WTC11 (cell line): ENCODE measurements at places on chromosomes 7 and 10.
A peak's percentile ranks its signal among the peaks of the same experiment; 100 is the strongest.

- peaks cover 79% of the 10 kb centered on the region for H3K36me3 ChIP-seq
- DNase-seq, result no peak
- H3K27ac ChIP-seq, result no peak overlapping the region; the same call in 1 of the 2 replicates
- H3K4me3 ChIP-seq, result no peak overlapping the region
These were observed 24.3 kb downstream of the GDI2 start for GRCh38 chr10:5788969-5789368.

- no peaks in the 10 kb centered on the region; the same call in 1 of the 2 replicates for H3K27me3 ChIP-seq
- peaks cover 9% of the 10 kb centered on the region for H3K4me1 ChIP-seq
- peak; percentile 62 for DNase-seq
- H3K4me3 ChIP-seq, result no peak overlapping the region
- H3K27ac ChIP-seq, result no peak overlapping the region
These were observed 506.4 kb upstream of the C7orf33 start for GRCh38 chr7:148084138-148084537.

DNA sequence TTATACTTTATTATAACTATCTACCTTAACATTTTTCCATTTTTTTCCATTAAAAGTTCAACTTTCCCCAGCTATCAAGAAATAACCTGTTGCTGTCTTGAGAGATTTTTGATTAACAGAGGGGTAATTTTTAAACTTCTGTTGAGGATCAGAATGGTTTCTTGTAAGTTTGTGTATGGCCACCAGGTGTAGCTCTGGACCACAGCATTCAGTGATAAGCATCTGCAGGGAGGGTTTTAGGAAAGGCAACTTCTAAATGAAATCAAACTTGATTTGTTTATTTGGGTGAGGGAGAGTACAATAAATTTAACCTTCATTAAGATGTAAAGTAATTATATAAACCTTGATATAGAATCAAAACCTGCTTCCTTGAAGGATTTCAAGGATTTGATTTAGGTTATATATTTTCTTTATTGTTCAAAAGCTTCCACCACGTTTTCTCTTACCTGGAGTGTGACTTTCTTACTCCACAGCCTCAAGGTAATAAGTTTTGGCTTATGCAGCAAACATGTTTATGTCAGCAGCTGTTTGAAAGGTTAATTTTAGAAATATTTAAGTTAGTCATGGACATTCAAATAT lies 153.3 kb downstream of the STK31 start:
- no peaks in the 10 kb centered on the region for H3K36me3 ChIP-seq
- H3K4me1 ChIP-seq, result peaks cover 14% of the 10 kb centered on the region
- peak; percentile 24 for DNase-seq
- H3K27me3 ChIP-seq, result peaks cover 22% of the 10 kb centered on the region
- no peak overlapping the region for H3K27ac ChIP-seq
- no peak overlapping the region for H3K4me3 ChIP-seq

GRCh38 chr7:159198016-159198724 lies 53.5 kb upstream of the VIPR2 start:
- H3K4me1 ChIP-seq, result peaks cover 25% of the 10 kb centered on the region
- H3K36me3 ChIP-seq, result no peaks in the 10 kb centered on the region
- no peak overlapping the region for H3K4me3 ChIP-seq

DNA sequence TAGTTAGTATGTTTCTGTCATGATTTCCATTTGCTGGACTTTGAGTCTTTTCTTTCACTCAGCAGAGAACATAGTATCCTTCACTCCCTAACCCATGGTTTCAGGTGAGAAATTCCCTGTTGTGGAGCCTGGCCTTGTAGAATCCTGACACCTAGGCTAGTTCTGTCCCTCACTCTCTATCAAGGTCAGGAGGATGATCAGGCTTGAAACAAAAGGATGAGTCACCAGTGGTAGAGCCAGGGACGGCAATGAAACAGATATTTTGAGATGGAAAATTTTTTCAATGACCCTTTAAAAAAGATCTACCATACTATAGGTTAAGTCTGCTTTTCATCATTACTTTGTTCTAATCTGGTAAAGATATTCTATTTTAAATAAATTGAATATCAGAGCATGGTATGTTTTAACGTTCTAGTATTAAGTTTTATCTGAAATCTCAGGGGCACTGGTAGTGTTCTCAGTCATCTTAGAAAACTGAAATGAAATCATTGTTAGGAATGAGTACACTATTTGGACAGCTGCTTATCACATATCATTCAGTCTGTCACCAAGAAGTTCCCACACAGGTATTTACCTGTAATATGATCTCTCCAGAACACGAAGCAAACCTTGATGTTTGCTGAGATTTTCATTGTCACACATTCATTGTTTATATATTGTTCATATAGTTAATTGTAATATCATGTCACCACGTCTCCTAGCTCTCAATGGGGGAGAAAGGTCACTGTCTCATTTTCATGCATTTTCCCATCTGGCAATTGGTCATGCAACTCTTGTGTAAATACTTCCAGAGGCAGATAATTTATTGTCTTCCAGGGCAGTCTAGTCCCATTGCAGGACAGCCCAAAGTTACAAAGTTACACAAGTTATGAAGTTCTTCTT lies 299.9 kb upstream of the LRRTM3 start:
- H3K4me3 ChIP-seq, result no peak overlapping the region
- no peaks in the 10 kb centered on the region for H3K27me3 ChIP-seq

GRCh38 chr10:70132098-70133029 lies at the start of gene AIFM2:
Gene AIFM2 (minus strand): TSS chr10:70132825. CDS start chr10:70124084, 8,741 bp downstream.
- H3K4me3 ChIP-seq, result peak within 1 kb of the TSS; percentile 88
- no peaks in the 10 kb centered on the region for H3K36me3 ChIP-seq
- peak within 1 kb of the TSS; percentile 57; the same call in 1 of the 2 replicates for H3K27ac ChIP-seq
- peak; percentile 81 for DNase-seq
- H3K4me1 ChIP-seq, result peaks cover 12% of the 10 kb centered on the region

DNA sequence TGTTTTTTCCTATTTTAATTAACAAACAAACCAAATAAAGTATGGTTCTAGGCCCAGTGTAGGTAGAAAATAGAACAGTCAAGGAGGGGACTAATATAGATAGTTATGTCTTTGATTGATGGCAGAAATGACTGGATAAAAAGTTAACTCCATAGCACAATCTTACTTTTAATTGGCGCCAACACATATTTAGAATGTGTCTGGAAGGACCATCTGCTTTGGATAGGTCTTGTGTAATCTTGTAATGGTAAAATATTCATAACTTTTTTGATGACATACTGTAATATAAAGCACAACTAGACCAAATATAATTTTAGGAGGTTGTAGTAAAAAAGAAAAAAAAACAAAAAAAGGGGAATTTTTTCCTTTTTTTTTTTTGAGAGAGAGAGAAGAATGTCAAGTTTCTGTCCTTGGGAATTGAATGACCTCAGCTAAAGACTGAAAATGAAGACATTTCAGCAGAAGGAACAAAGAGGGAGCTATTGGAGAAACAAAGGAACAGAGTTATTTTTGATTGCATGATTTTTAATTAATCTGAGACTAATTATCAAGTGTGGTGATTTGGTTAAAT lies 193.7 kb downstream of the CDK14 start:
- no peak overlapping the region for H3K27ac ChIP-seq
- peaks cover 5% of the 10 kb centered on the region for H3K4me1 ChIP-seq
- no peak for DNase-seq
- H3K27me3 ChIP-seq, result no peaks in the 10 kb centered on the region
- peaks cover 32% of the 10 kb centered on the region for H3K36me3 ChIP-seq

- H3K36me3 ChIP-seq, result peaks cover 20% of the 10 kb centered on the region
- peaks cover 27% of the 10 kb centered on the region for H3K4me1 ChIP-seq
- no peak overlapping the region for H3K4me3 ChIP-seq
- no peak for DNase-seq
- no peaks in the 10 kb centered on the region; the same call in 1 of the 2 replicates for H3K27me3 ChIP-seq
These were observed 66.8 kb downstream of the MAD1L1 start for GRCh38 chr7:2165610-2166594.

DNA sequence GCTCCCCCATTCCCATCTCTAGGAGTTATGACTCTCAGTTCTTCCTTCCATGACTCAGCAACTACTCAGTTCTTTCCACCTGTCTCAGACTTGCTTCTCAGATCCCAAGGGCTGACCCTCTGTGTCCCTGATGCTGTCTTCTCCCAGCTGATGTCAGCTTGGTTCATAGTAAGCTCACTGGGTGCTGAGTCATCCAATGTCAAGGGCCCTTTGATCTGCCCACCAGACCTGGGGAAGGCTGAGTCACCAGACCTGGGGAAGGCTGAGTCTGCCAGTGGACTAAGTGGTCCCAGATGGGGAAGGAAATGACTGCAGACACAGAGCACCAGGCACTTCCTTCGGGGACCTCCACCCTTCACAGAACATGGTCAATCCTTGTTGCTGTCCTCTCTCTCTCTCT lies 76.1 kb upstream of the ZEB1 start:
- H3K27me3 ChIP-seq, result no peaks in the 10 kb centered on the region
- no peaks in the 10 kb centered on the region for H3K4me1 ChIP-seq
- H3K4me3 ChIP-seq, result no peak overlapping the region
- DNase-seq, result no peak
- no peaks in the 10 kb centered on the region for H3K36me3 ChIP-seq
